Tibial nerve (tissue), 4 donors: ENCODE measurements at places on chromosomes 5 and 9. TPM values are rescaled to one million over a fixed set of nuclear protein-coding genes. Genes with fewer than 3 reads are reported as not detected.
A peak's percentile ranks its signal among the peaks of the same experiment; 100 is the strongest.

Gene DMRT3
- total RNA-seq = 0.22 TPM

Gene NTNG2
- total RNA-seq = 0.87 TPM

Gene RANBP3L
- 2.1 TPM for total RNA-seq

Gene BASP1
- total RNA-seq = 49.8 TPM

Gene F12
- 4.5 TPM for total RNA-seq

Gene RPS14
- total RNA-seq = 3,623 TPM

Gene NFIL3
- 65.1 TPM for total RNA-seq

Gene SGCD
- 12.4 TPM for total RNA-seq

Gene TOMM5
- 21.0 TPM for total RNA-seq

Gene WDR38
- total RNA-seq = not detected

Gene LCN10
- total RNA-seq = 7.6 TPM

Gene BARHL1
- total RNA-seq = not detected

Gene WNK2
- 3.8 TPM for total RNA-seq

Gene AK1
- total RNA-seq = 65.1 TPM

Gene ZNF883
- 0.98 TPM for total RNA-seq

- H3K36me3 ChIP-seq = no peaks in the 10 kb centered on the region
- no peak for DNase-seq
- H3K27me3 ChIP-seq = no peaks in the 10 kb centered on the region
- peak overlapping the region; percentile 60 for H3K27ac ChIP-seq
- H3K4me3 ChIP-seq = no peak overlapping the region
These were observed 8.1 kb upstream of the NUP214 start for GRCh38 chr9:131117121-131117761.

DNA sequence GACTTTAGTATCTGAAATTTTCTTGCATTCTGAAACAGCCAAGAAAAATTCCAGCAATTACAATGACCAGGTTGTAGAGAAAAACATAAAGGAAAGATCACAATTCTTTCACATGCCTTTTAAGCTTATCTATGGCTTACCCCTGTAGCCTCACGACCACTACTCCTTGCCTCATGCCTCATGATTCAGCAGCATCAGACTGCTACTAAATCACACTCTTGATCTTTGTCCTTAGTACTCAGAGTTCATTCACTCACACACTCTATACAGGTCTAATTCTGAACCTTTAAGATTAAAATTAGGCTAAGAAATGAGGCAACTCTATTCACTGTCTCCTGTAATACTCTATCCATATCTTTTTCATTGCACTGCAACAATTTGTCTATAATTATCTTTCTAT is 415.1 kb downstream of the MLLT3 start:
- H3K27me3 ChIP-seq = no peaks in the 10 kb centered on the region
- DNase-seq = no peak
- H3K4me3 ChIP-seq = no peak overlapping the region
- no peak overlapping the region for H3K27ac ChIP-seq
- no peaks in the 10 kb centered on the region for H3K4me1 ChIP-seq

DNA sequence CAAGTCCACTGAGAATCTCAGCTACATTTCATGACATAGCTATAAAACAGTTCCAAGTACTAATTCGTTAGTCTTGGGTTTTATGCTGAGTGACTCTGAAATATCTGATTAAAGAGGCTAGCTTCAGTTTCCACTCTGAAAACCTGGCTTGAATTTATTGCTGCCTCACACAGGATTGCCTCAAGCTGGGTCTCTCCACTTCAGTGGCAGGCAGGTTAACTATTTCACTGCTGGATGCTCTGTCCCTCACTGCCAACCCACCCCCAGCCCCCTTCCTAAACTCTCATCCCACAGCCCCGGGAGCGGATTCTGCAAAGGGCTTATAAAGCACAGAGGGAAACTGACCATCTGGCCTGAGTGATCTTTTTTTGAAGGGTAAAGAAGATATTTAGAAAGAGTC is 318.3 kb downstream of the MLLT3 start:
- H3K27me3 ChIP-seq = no peaks in the 10 kb centered on the region
- no peak overlapping the region for H3K27ac ChIP-seq
- H3K4me1 ChIP-seq = no peaks in the 10 kb centered on the region
- no peak overlapping the region for H3K4me3 ChIP-seq
- no peak for DNase-seq

DNA sequence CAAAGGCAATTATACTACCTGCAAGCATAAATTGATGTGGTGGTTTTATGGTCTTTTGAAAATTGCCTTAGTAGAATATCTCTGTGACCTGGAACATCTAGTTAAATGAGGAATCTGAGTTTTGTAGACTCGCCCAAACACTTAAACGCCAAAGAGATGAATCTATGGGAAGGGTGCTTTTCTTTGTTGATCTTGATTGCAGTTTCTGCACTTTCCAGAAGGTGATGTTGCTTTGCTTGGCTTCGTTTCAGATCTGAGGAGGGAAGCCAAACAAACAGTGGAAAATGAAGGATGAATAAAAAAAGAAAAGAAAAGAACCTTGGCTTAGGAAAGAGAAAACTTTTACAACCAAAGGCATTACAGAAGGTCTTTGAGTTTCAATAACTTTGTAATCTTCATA is 1021.2 kb downstream of the NR2F1-AS1 start:
- H3K4me3 ChIP-seq = no peak overlapping the region
- no peak for DNase-seq
- H3K27ac ChIP-seq = peak overlapping the region; percentile 25
- no peaks in the 10 kb centered on the region for H3K27me3 ChIP-seq
- H3K36me3 ChIP-seq = no peaks in the 10 kb centered on the region

GRCh38 chr9:32251539-32251938 is 132.9 kb upstream of the ACO1 start:
- no peaks in the 10 kb centered on the region for H3K36me3 ChIP-seq
- no peak for DNase-seq
- no peaks in the 10 kb centered on the region for H3K27me3 ChIP-seq
- no peak overlapping the region for H3K4me3 ChIP-seq
- H3K4me1 ChIP-seq = peaks cover 10% of the 10 kb centered on the region

- H3K4me3 ChIP-seq = no peak overlapping the region
- no peak for DNase-seq
- no peaks in the 10 kb centered on the region for H3K27me3 ChIP-seq
- H3K27ac ChIP-seq = no peak overlapping the region
- peaks cover 32% of the 10 kb centered on the region for H3K36me3 ChIP-seq
- H3K4me1 ChIP-seq = no peaks in the 10 kb centered on the region
These were observed 51.9 kb downstream of the ERAP1 start for GRCh38 chr5:96755851-96756250.

- no peaks in the 10 kb centered on the region for H3K36me3 ChIP-seq
- H3K4me3 ChIP-seq = no peak overlapping the region
- no peak for DNase-seq
- no peak overlapping the region for H3K27ac ChIP-seq
- no peaks in the 10 kb centered on the region for H3K27me3 ChIP-seq
These were observed 77.0 kb downstream of the ANKRD55 start for GRCh38 chr5:56155992-56156584.

DNA sequence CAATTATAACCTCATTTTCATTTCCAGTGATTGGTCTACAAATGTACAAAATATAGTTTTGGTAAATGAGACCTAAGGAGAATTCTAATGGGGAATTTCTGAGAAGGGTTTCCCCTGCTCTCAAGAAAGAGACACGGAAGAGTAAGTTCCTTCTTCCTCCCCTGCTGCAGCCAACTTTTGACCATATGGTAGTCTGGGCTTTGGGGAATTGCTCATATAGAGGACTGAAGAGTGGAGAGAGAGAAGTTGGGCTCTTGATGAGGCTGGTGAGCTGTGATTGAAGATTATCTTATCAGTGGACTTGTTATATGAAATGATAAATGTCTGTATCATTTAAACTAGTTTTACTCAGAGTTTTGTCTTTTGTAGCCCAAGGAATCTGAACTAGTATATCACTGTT is 4.3 kb upstream of the LNPEP start:
- no peak overlapping the region for H3K4me3 ChIP-seq
- DNase-seq = no peak
- no peaks in the 10 kb centered on the region for H3K27me3 ChIP-seq
- H3K27ac ChIP-seq = no peak overlapping the region

DNA sequence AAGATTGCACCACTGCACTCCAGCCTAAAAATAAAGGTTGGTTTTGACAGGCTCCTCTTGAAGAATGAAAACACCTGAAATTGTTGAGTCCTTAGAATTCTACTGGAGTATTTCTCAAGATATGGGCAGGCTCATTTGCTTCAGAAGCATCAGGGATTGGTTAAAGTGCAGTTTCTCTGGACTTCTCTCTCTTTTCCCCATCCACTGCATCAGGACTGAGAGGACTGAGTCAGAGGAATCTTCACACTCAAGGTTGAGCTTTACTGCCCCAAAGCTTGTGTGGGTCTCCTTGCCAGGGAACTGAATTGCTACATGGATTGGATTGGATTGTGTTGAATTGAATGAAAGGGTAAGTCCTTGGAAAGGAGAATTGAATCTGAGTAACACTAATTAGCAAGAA is 7.5 kb upstream of the CCDC69 start:
- DNase-seq = no peak
- no peak overlapping the region for H3K4me3 ChIP-seq
- H3K4me1 ChIP-seq = no peaks in the 10 kb centered on the region
- no peak overlapping the region for H3K27ac ChIP-seq
- H3K36me3 ChIP-seq = no peaks in the 10 kb centered on the region

GRCh38 chr5:36253575-36253974 is 11.8 kb upstream of the NADK2 start:
- H3K27ac ChIP-seq = no peak overlapping the region
- no peak overlapping the region for H3K4me3 ChIP-seq
- DNase-seq = no peak

DNA sequence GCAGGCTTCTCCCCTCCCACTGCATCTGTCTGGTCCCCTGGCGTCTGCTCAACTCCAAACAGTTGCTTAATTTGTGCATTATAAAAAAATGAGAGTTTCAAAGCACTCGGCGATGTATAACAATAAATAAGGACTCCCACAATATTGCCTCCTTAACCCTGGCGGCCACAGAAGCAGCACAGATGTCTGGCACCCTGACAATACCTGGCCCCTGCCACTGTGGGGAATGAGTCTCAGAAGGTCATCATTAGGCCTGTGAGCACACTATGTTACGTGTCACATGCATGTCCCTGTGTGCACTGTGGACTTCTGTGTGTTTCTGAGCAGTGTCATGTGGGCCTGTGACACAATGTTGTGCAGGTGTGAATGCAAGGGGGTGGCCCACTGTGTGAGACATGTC is 236.5 kb downstream of the PBX3 start:
- H3K27ac ChIP-seq = no peak overlapping the region
- no peaks in the 10 kb centered on the region for H3K36me3 ChIP-seq
- no peak for DNase-seq
- no peak overlapping the region for H3K4me3 ChIP-seq
- no peaks in the 10 kb centered on the region for H3K4me1 ChIP-seq

GRCh38 chr5:151688436-151688835 is 1.7 kb upstream of the SPARC start:
- H3K4me3 ChIP-seq = no peak overlapping the region
- DNase-seq = no peak
- no peaks in the 10 kb centered on the region for H3K36me3 ChIP-seq
- peaks cover 22% of the 10 kb centered on the region for H3K4me1 ChIP-seq
- no peak overlapping the region for H3K27ac ChIP-seq

DNA sequence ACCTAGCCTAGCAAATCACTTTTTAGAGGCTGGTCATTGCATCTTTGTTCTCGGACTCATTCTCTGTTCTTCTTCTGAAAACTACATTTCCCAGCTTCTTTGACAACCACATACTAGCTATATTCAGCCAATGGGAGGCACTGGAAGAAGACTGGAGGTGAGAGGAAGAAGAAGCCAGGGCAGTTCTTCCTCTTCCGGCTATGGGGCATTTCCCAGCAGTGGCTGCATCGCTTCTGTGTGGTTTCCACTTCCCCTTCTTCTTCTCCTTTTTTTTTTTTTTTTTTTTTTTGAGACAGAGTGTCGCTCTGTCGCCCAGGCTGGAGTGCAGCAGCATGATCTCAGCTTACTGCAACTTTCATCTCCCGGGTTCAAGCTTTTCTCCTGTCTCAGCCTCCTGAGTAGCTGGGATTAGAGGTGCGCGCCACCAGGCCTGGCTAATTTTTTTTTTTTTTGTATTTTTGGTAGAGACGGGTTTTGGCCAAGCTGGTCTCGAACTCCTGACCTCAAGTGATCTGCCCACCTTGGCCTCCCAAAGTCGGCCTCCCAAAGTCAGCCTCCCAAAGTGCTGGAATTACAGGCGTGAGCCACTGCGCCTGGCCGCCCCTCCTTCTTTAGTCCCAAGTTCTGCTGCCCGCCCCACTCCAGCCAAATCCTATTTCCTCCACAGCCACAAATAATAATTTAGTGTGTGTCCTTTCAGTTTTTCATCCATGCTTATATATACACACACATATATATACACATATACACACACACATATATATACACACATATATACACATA is 6.9 kb upstream of the UBAP1 start:
- no peak overlapping the region for H3K27ac ChIP-seq
- H3K4me1 ChIP-seq = no peaks in the 10 kb centered on the region
- no peaks in the 10 kb centered on the region for H3K27me3 ChIP-seq
- DNase-seq = no peak
- no peak overlapping the region for H3K4me3 ChIP-seq
- no peaks in the 10 kb centered on the region for H3K36me3 ChIP-seq

GRCh38 chr5:161278739-161279660 is 267.5 kb downstream of the GABRB2 start:
- H3K27ac ChIP-seq = no peak overlapping the region
- H3K27me3 ChIP-seq = no peaks in the 10 kb centered on the region
- H3K4me3 ChIP-seq = no peak overlapping the region
- no peak for DNase-seq

- no peak overlapping the region for H3K27ac ChIP-seq
- no peaks in the 10 kb centered on the region for H3K36me3 ChIP-seq
- H3K4me1 ChIP-seq = no peaks in the 10 kb centered on the region
- DNase-seq = no peak
These were observed 25.9 kb downstream of the SH3TC2 start for GRCh38 chr5:149036970-149037369.

GRCh38 chr5:6361101-6361500 is 17.2 kb downstream of the MED10 start:
- H3K27ac ChIP-seq = no peak overlapping the region
- H3K27me3 ChIP-seq = no peaks in the 10 kb centered on the region
- H3K4me3 ChIP-seq = no peak overlapping the region

DNA sequence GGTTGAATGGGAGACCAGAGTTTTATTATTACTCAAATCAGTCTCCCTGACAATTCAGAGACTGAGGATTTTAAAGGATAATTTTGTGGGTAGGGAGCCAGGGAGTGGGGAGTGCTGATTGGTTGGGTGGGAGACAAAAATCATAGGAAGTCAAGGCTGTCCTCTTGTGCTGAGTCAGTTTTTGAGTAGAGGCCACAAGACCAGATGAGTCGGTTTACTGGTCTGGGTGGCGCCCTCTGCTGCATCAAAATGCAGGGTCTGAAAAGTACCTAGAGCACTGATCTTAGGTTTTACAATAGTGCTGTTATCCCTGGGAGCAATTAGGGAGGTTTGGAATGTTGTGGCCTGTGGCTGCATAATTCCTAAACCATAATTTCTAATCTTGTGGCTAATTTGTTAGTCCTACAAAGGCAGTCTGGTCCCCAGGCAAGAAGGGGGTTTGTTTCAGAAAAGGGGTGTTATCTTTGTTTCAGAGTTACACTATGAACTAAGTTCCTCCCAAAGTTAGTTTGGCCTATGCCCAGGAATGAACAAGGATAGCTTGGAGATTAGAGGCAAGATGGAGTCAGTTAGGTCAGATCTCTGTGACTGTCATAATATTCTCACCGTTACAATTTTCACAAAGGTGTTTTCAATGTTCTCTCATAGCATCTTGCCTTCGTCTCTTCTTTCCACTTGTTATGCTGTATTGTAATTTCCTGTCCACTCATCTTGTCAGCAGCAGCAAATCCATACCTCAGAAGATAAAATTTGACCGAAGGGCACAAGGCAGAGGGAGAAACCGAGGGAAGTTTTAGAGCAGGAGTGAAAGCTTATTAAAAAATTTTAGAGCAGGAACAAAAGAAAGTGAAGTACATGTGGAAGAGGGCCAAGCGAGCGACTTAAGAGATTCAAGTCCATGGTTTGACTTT is 59.2 kb upstream of the CLINT1 start:
- DNase-seq = peak; percentile 22
- H3K27ac ChIP-seq = no peak overlapping the region
- H3K36me3 ChIP-seq = no peaks in the 10 kb centered on the region
- no peaks in the 10 kb centered on the region for H3K4me1 ChIP-seq
- no peak overlapping the region for H3K4me3 ChIP-seq
